Hematopoietic multipotent progenitor cell treated with erythropoietin and hydrocortisone succinate and interleukin-3 and kit ligand, for 8 days (in vitro differentiated cells): ENCODE measurements at places on chromosomes 1 and 21.

DNA sequence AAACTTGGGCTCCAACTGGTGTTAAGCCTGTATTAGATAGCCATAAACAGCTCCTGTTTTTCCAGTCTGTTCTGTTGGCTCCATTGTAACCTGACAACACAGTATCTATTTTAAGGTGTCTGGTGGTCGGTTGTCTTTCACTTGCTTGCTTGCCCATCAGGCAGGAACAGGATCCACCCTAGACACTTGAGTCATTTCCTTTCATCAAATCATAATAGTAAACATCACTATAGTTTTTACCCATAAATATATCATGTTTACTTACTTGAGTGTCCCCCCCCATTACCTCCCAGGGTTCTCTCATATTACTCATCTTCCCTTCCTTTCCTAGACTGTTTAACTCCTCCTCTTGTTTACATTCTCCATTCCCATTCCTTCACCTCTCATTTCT is 2.9 kb downstream of the DDI2 start:
- DNase-seq = no peak

DNA sequence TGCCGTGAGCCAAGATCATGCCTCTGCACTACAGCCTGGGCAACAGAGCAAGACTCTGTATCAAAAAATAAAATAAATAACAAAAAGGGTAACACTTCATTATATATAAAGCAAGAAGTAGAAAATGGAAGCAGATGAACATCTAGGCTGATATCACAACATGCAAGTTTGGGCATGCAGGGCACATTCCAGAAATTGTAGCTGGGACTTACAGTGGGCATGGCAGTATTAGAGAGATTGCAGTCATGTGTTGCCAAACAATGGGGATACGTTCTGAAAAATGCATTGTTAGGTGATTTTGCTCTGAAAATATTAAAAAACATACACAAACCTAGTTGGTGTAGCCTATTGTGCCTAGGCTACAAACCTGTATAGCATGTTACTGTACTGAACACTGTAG is 441.0 kb upstream of the PRMT6 start:
- no peak for DNase-seq

DNA sequence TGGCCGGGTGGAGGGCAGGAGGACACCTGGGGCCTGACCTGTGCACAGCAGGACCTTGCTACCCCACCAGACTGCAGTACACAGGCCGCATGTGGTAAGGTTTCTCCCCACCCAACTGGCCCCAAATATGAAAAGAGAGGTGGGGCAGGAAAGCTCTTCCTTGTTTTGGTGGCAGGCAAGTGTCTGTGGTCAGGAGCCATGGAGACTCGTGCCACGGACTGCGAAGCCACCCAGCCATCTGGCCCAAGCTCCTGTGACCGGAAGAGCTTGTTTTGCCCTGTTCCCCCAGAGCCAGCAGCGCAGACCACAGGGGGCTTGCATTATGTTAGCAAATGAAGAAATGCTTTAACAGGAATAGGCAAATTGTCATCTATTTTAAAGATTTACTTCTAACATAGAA is 54.9 kb downstream of the OLIG1 start:
- DNase-seq = no peak

GRCh38 chr1:170377440-170377839 is 154.5 kb upstream of the GORAB start:
- no peak for DNase-seq

DNA sequence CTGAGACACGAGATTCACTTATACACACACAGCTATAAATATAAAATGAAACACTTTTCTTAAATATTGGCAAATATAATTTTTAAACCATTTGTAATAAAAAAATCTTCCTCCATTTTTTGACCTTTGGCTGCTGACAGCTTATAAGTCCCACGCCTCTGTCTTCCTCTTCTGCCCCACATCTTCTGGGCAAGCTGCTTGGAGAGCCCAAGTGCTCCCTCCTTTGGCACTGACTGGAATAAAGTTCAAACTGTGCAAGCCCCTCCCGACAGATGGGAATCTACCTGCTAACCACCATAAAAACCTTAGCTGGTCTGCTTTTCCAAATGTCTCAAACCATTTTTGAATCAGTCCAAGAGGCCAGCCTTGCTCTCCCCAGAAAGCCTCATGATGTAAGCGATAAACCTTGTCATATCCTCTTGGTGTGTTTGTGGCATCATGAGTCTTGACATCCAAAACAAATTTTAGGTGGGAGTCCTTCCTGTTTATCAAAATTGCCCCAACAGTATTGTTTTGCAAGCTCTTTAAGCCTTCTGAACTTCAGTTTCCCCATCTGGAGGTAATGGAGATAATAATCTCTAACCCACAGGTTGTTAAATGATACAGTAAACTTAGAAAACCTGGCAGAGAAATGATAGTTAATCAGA is 99.8 kb downstream of the SNX7 start:
- no peak for DNase-seq

DNA sequence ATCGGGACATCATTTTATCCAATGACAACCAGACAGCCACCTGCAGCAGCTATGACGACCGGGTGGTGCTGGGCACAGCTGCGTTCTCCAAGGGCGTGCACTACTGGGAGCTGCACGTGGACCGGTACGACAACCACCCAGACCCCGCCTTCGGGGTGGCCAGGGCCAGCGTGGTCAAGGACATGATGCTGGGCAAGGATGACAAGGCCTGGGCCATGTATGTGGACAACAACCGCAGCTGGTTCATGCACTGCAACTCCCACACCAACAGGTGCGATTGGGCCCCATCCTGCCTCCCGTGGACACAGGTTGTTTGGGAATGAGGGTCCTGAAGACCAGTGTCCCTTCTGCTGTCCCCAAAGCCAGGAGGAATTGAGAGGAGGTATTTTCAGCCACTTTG is 32.0 kb upstream of the GNPAT start:
- DNase-seq = no peak

- no peak for DNase-seq
Measured at GRCh38 chr1:188224263-188224662, 1395.5 kb downstream of the PLA2G4A start.

GRCh38 chr1:247530785-247531184 is 5.5 kb downstream of the OR2C3 start:
- no peak for DNase-seq

- DNase-seq = no peak
Measured at GRCh38 chr1:50955116-50955515, 5.0 kb downstream of the FAF1 start.

GRCh38 chr1:225877580-225877979 is 4.6 kb downstream of the TMEM63A start:
- peak; percentile 35 for DNase-seq

- DNase-seq = no peak
Measured at GRCh38 chr1:85624361-85624760, 43.8 kb downstream of the CCN1 start.

DNA sequence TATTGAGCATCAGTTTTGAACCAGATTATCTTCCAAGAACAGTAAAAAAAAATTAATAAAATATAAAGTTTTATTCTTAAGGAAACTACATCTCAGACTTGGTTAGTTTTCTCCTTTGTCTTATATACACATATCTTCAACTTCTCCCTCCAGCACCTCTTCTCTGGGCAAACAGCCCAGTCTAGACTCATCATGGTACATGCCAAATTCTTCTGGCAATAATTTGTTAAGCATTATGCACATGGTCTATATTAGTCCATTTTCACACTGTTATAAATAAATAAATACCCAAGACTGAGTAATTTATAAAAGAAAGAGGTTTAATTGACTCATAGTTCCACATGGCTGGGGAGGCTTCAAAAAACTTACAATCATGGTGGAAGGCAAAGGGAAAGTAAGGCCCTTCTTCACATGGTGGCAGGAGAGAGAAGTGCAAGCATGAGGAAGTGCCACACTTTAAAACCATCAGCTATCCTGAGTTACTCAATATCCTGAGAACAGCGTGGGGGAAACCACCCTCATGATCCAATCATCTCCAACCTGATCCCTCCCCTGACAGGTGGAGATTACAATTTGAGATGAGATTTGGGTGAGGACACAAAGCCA is 108.7 kb upstream of the RNPC3 start:
- no peak for DNase-seq

GRCh38 chr21:36089946-36090345 is 20.1 kb downstream of the CBR1 start:
- DNase-seq = no peak

- DNase-seq = no peak
Measured at GRCh38 chr1:62274496-62275485, 44.4 kb downstream of the KANK4 start.

DNA sequence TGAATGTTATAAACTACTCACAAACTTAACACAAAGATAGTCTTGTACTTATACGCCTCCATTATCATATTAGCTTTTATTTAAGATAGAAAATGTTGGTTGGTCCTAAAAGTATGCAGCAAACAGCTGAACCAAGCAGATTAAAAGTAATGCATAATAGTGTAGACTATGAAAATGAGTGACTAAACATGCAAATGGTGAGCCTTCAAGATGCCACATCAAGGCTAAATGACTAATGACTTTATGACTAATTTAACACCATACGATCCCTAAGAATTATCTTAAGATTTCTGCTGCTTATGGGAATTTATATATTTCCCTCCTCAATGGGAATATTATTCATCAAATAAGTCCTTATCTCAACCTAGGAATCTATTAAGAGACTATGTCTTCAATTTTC is 4.6 kb downstream of the GPATCH2 start:
- DNase-seq = no peak
